ENCODE measurements at places on chromosomes 3 and 15.

DNA sequence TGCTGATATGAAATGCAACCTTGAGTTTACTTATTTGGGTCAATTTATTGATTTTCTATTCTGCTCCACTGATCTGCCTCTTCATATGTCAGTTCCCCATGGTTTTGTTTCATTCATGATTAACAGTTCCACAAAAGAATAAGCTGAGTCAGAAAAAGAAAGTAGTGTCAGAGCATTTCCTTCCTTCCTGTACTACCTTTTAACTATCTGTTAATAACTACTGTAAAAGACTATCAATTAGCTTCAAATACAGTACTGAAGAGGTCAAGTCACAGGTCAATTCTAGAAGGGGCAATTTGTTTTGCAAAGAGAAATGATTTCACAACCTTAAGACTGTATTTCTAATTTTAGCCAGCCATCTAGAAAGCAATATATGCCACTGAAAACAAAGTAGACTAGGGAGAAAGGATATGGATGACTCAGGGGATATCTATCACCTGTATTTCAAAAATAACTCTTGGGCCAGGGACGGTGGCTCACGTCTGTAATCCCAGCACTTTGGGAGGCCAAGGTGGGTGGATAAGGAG, 129.5 kb downstream of the TFDP2 start:
- DNase-seq: peak; percentile 19

- no peak for DNase-seq
Measured at GRCh38 chr3:46398186-46398955, 8.5 kb downstream of the CCR5AS start.

GRCh38 chr3:47412842-47413520, 32.2 kb downstream of the PTPN23 start:
- DNase-seq: no peak

DNA sequence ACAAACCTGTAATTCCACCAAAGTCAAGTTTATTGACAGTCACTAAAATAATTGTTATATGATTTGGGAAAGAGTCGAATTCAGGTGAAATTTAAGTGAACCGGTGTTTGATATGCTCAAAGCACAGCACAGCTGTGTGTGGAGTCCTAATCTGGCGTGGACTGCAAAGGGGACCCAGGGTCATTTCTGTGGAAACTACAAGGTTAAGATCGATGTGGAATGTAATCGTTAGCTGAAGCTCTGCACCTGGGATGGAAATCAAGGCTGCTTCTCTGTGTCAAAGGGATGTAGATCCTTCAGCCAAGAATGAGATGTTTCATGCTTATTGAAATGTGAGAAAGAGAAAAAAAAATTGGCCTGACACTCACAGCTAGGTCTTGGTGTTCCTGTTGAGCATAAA, 1.6 kb upstream of the ELP6 start:
- DNase-seq: no peak

- DNase-seq: no peak
Measured at GRCh38 chr3:139687431-139687830, 9.7 kb upstream of the NMNAT3 start.

DNA sequence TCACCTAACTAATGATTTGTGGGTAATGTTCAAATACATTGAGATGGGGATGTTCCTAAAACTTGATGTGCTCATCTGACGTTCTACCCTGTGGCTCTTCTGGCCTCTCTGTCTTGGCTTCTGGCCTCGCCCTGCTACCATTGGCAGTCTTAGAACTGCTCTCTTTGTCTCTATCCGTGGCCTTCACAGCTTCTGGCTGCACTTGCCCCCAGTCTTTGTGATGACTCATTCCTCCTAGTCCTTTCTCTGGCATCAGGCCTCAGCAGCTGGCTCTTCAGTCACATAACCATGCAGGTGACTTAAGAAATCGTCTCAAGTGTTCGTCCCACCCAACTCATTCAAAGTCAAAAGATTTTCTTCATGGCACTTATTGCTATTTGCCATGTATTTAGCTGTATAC, 188.1 kb downstream of the BBX start:
- DNase-seq: peak; percentile 9

- no peak for DNase-seq
Measured at GRCh38 chr3:69568951-69569350, 170.3 kb upstream of the MITF start.

- no peak for DNase-seq
Measured at GRCh38 chr15:73437543-73438109, 5.3 kb upstream of the REC114 start.

GRCh38 chr15:69537901-69538300, 85.3 kb downstream of the RPLP1 start:
- DNase-seq: no peak

- peak; percentile 62 for DNase-seq
Measured at GRCh38 chr3:100150473-100150872, 36.2 kb upstream of the FILIP1L start.

- peak; percentile 41 for DNase-seq
Measured at GRCh38 chr3:111521891-111522290, 20.1 kb upstream of the CD96 start.

DNA sequence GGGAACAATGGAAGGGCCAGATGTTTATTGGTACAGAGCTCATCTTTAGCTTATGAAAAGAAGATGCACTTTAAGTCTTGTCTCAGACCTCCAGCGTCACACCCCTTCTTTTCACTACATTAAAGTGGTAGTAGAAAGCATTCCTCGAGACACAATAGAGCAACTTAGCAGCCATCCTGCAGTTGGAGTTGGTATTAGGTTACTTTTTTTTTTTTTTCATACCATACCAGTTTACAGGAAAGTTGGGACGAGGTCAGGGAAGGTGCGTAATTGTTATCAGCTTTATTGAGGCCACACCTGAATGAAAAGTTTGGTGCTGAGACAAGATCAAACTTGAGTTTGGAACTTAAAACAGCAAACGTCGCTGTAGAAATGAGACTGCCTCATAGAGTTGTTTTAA, 203.8 kb downstream of the SOX2 start:
- no peak for DNase-seq

GRCh38 chr3:180358179-180358578, 243.8 kb upstream of the TTC14 start:
- peak; percentile 50 for DNase-seq

DNA sequence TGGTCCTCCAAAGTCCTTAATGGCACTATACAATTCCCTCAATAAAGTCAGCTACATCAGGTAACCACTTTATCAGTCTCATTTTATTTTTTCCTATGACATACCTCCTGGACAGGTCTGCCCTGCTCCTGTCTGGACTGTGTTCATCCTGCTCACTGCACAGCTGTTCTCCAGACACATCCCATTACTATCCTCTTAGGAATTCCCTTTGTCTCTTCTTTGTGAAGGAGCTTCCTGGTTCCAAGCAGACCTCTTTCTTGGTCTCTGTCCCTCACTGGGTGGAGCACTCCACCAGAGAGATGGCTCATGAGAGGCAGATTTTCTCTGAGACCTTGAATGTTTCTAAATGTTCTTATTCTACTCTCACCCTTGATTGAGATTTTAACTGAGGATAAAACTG, 60.1 kb downstream of the KY start:
- peak; percentile 3 for DNase-seq

- peak; percentile 53 for DNase-seq
Measured at GRCh38 chr3:159843840-159844730, 144.6 kb upstream of the IL12A start.

GRCh38 chr15:70242951-70243685, 145.4 kb upstream of the TLE3 start:
- DNase-seq: no peak

- DNase-seq: peak; percentile 19
Measured at GRCh38 chr3:128316481-128316891, 150.2 kb downstream of the DNAJB8 start.
